ENCODE measurements at places on chromosomes 3 and 15. TPM values are rescaled to one million over a fixed set of nuclear protein-coding genes. Genes with fewer than 3 reads are reported as not detected.

RTP1 gene
- total RNA-seq: not detected

RUVBL1 gene
- total RNA-seq: 39.1 TPM

KLHL18 gene
- 11.5 TPM for total RNA-seq

RTP3 gene
- total RNA-seq: under 0.01 TPM

BFSP2 gene
- total RNA-seq: 2.1 TPM

CCDC80 gene
- 25.6 TPM for total RNA-seq

GOLGA6L7 gene
- total RNA-seq: not detected

SLC6A20 gene
- under 0.01 TPM for total RNA-seq

GOLGA8A gene
- 8.9 TPM for total RNA-seq

CHST14 gene
- 6.8 TPM for total RNA-seq

MITF gene
- 11.0 TPM for total RNA-seq

ATP8B4 gene
- 15.1 TPM for total RNA-seq

GALNT15 gene
- total RNA-seq: 3.7 TPM

GPR27 gene
- total RNA-seq: 1.6 TPM

TGM4 gene
- total RNA-seq: not detected

TUSC7 gene
- not detected for total RNA-seq

APOD gene
- total RNA-seq: 20.4 TPM

GOLGA8F gene
- not detected for total RNA-seq

ZPLD1 gene
- total RNA-seq: not detected

CLSTN2 gene
- 4.7 TPM for total RNA-seq

TM4SF4 gene
- total RNA-seq: not detected

SLC28A1 gene
- total RNA-seq: 0.52 TPM

C3orf49 gene
- not detected for total RNA-seq

ZNF80 gene
- not detected for total RNA-seq

SLC22A14 gene
- under 0.01 TPM for total RNA-seq

LIPH gene
- total RNA-seq: under 0.01 TPM

EPHA3 gene
- 27.7 TPM for total RNA-seq

RPL22L1 gene
- 28.7 TPM for total RNA-seq

CCDC9B gene
- 2.1 TPM for total RNA-seq

PEAK1 gene
- total RNA-seq: 60.0 TPM

CLDN18 gene
- under 0.01 TPM for total RNA-seq

CSTA gene
- total RNA-seq: 0.52 TPM

TTC21A gene
- total RNA-seq: 1.0 TPM

GLCE gene
- total RNA-seq: 38.6 TPM

CCRL2 gene
- total RNA-seq: 1.6 TPM

CD200R1 gene
- total RNA-seq: 5.7 TPM

GPR171 gene
- 1.6 TPM for total RNA-seq

TM6SF1 gene
- total RNA-seq: 28.7 TPM

LRRC31 gene
- not detected for total RNA-seq

TRH gene
- total RNA-seq: 0.52 TPM

MST1R gene
- total RNA-seq: 2.6 TPM

PP2D1 gene
- not detected for total RNA-seq

RTF1 gene
- 31.3 TPM for total RNA-seq

RNU5B-1 gene
- not detected for total RNA-seq

PTH1R gene
- total RNA-seq: 9.4 TPM

ALDH1A2 gene
- total RNA-seq: 11.0 TPM

VEPH1 gene
- 1.0 TPM for total RNA-seq

P2RY14 gene
- total RNA-seq: 1.6 TPM

MYO5C gene
- total RNA-seq: 3.7 TPM

ACTR8 gene
- total RNA-seq: 20.9 TPM

MESP2 gene
- not detected for total RNA-seq

ALCAM gene
- 7.8 TPM for total RNA-seq

FRMD5 gene
- total RNA-seq: 3.7 TPM

APBA2 gene
- 4.2 TPM for total RNA-seq

HRG gene
- total RNA-seq: not detected

SATB1 gene
- 21.4 TPM for total RNA-seq

THUMPD3 gene
- total RNA-seq: 43.8 TPM

KLHL40 gene
- 179 TPM for total RNA-seq
